ENCODE measurements at places on chromosomes 5 and 9.

DNA sequence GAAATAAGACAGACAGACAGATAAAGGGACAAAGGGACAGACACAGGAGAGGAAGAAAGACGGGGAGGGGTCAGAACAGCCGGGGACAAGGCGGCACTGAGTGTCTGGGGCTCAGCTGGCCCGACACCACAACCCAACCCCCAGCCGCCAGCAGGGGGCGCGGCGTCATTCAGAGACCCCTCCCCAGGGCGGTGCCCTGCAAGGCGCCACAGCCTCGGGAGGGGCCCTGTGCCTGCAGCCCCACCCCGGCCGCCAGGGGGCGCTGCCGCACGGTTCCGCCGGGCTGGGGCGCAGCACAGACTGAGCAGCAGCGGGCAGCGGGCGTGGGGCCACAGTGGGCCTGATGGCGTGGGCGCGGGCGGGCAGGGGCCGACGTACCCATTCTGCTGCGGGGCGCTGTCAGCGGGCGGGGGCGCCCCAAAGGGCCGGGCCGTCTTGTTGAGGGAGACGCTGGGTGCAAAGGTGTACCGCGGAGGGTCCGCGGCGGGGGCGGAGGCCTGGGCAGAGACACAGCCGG is 5.9 kb downstream of the PDLIM7 start:
- no peak for DNase-seq

DNA sequence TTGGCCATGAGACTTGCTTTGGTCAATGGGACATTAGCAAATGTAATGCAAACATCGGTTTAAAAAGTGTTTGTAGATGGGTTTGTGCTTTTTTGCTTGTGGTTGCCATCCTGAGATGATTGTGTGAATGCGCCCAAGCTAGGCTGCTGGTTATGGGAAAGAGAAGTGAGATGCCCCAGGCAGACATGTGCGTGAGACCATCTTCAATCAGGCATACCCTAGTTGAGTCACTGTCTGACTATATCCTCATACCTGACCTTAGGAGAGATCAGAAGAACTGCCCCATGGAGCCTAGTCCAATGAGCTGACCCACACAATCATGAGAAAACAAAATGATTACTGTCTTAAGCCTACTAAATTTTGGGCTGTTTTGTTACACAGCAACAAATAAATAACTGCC is 36.8 kb upstream of the ZNF608 start:
- DNase-seq: no peak

DNA sequence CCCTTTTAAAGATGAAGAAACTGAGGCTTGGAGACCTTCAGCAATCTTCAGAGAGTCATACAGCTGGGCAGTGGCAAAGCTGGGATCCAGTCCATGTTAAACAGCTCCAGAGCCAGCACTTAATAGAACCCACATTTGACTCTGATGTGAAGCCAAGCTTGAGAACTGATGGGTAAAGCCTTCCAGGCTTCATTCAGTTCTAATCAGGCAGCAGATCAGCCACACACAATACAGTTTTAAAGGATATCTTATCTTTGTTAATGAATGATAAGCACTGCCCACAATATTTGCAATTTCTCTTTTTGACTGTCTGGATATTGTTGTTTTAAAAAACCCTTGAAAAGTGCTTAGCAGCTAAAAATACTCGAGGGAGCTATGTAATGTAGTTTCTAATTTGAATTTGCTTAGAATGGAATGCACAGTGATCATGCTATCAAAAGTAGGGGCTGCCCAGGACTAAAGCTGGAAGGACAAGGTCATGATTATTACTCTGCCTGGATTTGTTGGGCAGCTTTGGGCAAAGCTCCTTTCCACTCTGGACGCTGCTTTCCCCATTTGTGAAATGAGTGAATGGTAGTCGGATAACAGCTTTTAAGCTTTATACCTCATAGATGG is 31.3 kb upstream of the HTR4 start:
- DNase-seq: no peak

- peak; percentile 53 for DNase-seq
Measured at GRCh38 chr9:109035684-109036423, 22.6 kb upstream of the CTNNAL1 start.

DNA sequence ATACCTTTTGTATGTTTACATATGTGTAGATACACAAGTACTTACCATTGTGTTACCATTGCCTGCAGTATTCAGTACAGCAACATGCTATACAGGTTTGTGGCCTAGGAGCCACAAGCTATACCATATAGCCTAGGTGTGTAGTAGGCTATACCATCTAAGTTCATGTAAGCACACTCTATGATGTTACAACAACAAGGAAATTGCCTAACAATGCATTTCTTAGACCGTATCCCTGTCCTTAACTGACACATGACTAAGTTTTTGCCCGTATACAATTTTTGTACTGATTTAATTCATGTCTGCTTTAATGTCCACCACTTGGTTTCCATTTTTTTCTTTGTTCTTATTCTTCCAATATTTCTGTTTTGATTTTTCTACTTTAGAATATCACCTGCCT is 18.5 kb downstream of the TNPO1 start:
- no peak for DNase-seq

- no peak for DNase-seq
Measured at GRCh38 chr9:135134268-135135022, 47.0 kb downstream of the OLFM1 start.

DNA sequence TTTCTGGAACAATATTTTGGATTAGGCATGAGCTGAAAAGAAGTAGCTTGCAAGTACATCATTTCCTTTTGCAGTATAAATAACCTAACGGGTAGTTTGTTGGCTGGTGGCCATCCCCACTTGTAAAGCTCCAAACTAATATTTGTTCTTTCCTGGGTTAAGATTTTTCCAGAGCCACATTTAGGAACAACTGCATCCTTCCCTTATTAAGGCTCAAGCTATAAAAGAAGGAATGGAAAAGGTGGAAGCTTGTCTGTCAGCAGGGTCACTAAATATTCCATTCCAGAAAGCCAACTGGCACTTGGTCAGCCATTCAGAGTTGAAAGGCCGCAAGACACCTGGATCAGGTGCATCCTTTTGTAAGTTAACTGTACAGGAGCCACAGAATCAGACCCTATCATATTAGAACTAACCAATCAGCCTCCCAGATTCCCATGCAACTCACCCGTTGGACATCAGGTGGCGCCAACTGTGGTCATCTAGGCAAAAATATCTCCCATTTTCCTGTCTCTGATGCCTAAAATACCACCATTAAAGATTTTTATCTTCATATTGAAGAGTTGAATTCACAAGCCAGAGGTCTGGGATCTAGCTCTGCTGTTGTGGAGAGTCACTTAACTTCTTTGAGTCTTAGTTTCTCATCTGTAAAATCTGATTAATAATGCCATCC is 82.9 kb downstream of the PTCD2 start:
- no peak for DNase-seq

Data from AG04450 (cell line).